H1 (cell line): ENCODE measurements at places on chromosomes 5 and 9.

DNA sequence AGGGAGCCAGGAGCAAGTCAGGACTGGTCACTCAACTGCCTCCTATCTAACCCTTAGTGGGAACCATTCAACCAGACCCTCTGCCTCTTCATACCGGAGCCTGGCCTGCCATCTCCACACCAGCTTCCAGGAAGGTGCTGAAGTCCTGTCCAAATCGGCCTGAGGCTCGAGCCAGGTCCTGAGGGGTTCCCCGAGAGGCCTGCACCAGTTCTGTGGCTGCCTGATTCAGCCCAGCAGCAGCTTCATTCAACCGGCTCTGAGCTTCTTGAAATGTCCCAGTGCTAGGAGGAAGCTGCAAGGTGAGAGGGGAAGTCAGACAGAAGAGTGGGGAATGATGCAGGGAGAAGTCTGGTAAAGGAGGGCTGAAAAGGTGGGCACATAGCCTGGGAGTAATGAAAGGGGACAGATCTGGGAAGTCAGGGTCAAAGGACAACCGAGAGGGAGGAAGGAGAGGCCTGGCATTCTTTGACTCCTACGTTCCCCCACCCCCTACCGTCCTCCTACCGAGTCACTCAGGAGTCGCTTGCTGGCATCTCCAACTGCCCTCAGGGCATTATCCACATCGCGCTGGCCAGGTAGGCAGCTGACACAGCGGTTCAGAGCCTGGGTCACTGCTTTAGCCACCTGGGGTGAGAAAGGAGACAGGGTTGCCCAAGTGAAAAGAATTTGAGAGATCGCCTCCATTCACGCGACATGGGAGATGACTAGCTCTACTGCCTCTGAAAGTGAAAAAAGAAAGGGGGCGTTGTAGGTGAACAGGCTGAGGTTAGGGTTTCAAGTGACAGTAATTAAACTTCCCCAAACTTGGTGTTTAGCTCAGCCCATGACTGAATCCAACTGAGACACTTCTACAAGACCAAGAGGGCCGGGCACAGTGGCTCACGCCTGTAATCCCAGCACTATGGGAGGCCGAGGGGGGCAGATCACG is 20.2 kb downstream of the TLN1 start:
- no peak for DNase-seq

DNA sequence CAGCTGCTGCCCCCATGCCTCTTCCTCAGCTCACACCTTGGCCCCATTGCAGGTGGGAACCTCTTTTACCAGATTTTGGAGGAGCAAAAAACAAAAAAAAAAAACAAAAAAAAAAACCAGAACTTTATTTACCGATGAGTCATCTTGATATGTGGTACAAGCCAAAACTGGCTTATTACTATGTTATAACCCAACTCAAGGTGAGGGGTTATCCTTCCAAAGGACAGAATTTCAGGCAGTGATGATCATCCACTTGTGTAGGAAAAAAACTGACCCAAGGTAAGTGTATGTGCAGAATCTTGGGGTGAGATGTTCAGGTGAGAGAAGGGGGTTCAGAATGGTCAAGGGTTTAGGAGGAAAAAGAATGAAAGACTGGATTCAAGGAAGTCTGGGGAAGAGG is 142.6 kb upstream of the FST start:
- DNase-seq: no peak

- DNase-seq: no peak
Measured at GRCh38 chr5:121949885-121950284, 11.9 kb upstream of the SRFBP1 start.

DNA sequence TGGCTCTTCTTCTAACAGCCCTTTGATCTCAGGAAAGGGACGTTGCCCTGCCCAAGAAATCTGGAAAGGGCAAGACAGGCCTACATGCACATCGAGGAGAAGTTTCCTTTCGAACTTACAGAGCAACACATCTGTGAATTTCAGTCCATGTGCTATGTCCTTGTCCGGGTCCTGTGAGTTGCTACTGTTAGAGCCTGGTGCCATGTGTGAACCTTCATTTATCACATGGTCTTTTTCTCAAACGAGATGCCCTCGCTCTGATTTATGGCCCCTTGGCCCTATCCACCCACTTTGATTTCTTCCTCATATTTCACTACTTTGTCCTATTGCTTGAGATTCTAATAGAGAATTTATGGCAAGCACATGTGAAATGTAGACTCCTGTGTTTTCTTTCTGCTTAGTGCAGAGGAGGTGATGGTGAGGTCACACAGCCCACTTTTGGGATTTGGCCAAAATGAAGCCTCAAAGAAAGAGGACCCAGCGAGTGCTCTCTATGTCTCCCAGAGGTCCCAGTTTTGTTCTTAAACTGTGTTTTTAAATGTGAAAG is 153.1 kb downstream of the SNCAIP start:
- no peak for DNase-seq

DNA sequence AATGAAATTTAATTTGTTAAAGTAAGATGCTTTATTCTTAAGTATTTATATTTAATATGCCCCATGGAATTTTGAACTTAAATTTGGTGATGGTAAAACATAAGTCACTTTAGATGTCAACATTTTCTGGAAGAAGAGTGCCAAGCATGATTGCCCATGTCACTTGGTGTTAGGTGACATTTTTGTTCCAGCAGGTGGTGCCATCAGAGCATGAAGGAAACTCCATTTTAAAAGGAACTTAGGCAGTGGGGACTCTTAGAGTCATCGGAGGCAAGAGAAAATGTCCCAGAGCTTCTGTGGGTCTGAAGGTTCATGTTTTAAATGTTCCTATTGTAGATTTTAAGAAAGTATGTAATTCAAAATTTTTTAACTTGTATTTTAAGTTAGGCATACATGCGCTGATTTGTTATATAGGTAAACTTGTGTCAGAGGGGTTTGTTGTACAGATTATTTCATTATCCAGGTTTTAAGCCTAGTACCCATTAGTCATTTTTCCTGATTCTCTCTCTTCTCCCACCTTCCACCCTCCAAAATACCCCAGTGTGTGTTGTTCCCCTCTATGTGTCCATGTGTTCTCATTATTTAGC is 789.3 kb downstream of the SEMA5A start:
- peak; percentile 3 for DNase-seq

DNA sequence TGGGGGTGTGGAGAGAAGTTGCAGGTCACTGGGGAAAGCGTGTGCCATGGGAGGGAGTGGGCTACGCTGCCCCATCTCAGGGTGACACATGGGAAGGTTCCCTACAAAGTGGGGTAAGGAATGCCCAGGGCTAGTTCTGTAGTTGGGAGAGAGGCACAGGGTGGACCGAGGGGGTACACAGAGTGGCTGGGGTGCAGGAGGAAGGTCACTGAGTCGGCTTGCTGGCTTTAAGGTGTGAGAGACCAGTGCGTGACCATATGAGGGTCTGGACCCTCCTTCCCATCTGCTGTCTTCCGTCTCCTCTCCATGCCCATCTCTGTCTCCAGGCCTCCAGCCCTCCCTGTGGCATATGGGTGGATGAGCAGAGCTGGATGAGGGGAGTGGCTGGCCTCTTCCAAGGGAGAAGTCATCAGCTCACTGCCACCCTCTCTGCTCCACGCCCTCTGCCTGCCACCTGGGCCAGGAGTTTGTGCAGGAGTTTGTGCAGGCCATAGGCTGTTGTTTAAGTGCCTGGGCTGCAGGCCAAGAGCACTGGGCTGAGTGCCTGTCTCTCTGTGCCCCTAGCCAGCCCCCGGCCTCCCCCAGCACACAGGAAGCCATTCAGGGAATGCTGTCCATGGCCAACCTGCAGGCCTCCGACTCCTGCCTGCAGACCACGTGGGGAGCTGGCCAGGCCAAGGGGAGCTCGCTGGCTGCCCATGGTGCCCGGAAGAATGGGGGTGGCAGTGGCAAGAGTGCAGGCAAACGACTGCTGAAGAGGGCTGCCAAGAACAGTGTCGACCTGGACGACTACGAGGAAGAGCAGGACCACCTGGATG is 96.8 kb downstream of the PHF2 start:
- no peak for DNase-seq

GRCh38 chr5:989961-990530 is 18.6 kb upstream of the NKD2 start:
- no peak for DNase-seq
